Posterior cingulate gyrus (tissue), 11 donors: ENCODE measurements at places on chromosomes 7 and 10.

- DNase-seq: no peak
Observed at GRCh38 chr10:65313406-65313805, 1612.4 kb upstream of the LRRTM3 start.

DNA sequence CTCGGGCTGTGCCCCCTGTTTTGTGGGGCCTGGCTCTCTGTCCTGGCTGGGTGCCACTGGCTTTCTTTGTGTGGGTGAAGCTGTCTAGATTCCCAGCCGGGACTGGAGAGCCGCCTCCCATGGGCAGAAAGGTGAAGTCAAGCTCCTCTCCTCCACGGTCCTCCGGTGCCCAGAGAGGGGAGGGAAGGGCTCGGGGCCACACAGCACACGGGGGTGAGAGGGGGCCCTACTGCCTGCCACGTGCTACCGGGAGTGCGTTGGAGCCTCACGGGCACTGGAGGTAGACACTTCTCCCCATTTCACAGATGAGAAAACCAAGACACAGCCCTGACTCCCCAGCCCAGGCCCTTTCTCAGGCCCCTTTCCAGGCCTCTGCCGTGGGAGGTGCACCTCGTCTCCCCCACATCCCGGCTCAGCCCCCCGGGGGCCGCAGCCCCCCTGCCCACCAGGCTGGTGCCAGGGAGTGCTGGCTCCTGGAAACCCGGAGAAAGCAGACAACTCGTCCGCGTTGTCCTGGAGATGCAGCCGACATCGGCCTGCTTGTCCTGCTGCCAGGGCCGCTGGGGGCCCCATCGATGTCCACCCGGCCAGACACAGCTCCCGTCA lies 55.8 kb downstream of the UNCX start:
- no peak for DNase-seq

DNA sequence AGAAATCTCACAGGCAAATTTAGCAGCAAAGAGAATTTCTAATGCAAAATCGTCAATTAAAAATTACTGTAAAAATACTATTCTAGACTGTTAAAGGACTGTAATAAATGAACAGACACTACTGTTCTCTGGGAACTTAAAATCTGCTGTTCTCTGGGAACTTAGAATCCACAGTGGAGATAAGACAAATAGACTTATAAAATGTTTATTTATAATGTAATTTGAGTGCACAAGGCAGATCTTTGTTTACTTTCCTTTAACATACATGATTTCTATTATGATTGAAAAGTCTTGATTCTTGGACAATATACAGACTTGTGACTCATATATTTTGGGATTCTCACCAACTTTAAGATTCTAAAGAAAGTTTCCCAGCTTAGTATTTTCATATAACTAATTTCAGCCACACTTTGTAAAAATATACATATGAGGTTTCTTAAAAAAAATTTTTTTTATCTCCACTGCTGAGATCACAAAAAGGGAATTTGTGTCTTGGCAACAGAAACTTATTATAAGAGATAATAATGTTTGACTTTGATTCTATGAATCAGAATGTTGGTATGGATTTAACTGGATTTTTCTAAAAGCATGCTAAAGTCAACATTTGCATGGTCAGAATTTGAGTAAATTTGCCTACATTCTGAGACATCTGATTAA lies 166.3 kb upstream of the RHOBTB1 start:
- DNase-seq: no peak

DNA sequence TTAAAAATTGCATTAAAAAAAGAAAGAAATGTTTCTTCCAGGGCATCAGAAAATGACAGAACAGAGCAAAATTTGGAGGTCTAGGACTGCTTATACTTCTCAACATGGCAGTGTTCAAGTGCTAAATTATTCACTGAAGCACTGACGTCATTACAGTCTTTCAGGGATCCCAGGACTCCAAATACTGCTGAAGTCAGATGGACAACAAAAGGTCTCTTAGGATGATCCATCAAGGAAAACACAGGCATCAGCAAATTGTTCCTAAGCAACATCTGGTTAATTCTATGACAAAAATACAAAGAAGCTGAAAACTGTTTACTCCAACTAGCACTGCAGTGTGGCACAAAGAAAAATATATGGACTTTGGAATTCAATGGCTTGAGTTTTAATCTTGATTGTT lies 52.1 kb downstream of the PDK4 start:
- DNase-seq: no peak

- no peak for DNase-seq
Observed at GRCh38 chr10:63256009-63256773, 123.1 kb downstream of the NRBF2 start.

DNA sequence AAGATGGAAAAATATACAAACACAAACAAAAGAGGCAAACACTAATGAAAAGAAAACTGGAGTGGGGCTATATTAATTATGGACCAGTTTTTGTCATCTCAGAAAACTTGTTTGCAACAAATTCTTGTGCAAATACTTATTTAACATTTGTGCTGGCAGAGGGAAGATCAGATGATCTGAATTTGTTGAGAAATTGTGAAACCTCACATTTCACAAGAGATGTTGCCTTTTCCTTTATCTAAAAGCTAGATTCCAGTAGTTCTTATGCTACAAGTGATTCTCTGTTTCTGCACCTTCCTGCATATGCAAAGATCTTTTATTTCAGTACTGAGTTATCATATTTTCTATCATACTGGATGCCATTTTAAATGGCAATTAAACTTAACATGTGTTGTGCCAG lies 320.7 kb downstream of the SUGCT start:
- DNase-seq: no peak

GRCh38 chr7:101684983-101685330 lies 55.9 kb upstream of the MYL10 start:
- no peak for DNase-seq

DNA sequence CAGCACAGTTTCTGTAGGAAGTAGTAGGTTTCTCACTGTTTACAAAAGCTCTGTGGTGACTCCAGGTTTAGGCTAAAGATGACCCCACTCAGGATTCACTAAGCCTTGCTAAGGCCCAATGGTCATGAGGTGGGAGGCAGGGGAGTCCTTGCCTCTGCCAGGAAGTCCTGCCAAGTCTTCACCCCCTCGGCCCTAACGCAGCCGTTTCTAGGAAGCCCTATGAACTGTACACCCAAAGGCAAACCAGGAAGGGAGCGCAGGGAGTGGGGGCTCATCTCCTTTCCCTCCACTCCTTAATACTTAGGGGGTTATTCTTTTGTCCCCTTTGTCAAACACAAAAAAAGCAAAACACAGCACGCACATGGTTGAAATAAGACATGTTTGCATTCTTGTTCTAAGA lies 64.6 kb downstream of the CTBP2 start:
- DNase-seq: no peak

DNA sequence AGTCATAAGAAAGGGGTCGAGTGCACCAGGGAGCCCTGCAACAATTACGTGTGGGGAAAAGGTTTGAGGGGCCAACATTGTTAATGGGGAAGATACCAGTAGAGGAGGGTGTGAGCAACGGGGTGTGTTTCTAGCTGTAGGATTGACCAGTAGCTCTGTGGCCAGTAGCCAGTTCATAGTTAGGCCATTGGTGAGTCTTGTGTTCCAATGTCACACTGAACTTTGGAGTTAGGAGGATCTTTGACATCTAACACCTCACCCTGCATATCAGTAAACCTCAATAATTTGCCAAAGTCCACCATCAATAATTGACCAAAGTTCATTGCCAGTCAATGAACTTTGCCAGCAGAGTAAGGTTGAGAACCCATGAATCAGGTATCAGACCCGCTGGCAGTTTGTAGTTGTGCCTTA lies 168.8 kb downstream of the CPED1 start:
- DNase-seq: no peak

GRCh38 chr7:148587076-148587475 lies 3.5 kb upstream of the C7orf33 start:
- no peak for DNase-seq

DNA sequence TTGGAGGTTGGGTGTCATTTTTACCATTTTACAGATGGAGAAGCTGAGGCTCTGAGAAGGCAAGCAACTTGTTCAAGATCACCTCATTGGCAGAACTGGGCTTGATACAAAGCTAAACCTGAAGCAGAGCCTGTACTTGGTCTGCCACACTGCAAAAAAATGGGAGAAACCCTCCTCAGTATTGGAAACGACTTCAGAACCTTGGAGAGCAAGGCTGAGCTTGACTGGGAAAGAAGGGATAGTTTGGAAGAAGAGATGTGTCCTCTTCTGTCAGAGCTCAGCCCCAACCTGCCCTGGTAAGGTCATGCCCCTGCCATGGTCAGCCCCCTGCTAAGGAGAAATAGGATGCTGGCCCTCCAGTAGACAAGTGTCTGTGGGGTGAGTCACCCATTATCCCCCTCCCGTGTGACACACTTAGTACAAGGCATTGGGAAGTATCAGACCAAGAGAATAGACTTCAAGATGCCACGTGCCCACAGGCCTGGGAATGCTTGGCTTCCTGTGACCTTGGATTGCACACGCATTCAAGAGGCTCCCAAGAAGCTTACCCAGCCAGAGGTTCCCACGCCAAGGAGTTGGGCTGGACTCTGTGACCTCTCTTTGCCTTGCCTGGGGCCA lies 56.2 kb upstream of the SMNDC1 start:
- no peak for DNase-seq

GRCh38 chr10:35058134-35058533 lies 32.0 kb downstream of the CUL2 start:
- DNase-seq: no peak

DNA sequence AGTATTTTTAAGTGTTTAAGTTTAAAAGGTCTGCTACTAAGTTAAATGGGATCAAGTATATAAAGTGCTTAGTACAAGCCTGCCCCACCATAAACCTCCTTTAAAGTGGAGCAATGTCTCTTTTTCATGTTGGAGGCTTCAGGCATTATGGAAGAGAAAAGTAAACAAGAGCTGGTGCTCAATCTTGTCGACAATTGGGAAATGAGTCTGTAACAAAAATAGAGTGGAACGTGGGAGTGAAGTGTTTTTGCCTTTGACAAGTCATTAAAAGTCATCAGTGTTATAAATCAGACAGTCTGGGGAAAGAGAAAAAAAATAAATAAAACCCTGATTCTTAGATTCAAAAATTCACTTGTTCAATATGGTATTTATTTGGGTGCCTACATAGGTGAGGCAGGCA lies 44.7 kb downstream of the DNAJC12 start:
- DNase-seq: no peak

DNA sequence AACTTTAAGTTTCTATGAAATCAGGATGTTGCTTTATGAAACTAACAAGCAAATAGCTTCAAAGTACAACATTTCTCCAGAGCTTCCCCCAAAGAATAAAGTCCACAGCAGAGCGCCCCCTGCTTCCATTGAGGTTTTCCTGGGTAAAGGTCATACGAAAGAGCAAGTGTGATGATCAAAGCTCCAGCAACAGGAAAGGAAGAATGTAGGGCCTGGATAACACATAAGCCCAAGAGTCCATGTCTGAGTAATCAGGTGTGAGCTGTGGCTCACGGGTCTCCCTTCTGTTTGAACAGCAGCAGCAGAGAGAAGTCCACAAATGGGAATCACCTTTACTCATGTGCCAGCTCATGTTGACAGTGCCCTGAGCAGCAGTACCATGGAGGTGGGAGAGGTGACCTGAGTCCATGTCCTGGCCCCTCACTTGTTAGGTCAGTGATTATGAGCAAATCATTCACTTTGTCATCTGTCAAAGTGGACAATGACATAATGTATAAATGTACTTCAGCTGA lies 50.5 kb downstream of the MRPL32 start:
- DNase-seq: no peak

- DNase-seq: no peak
Observed at GRCh38 chr10:94439275-94439861, 37.0 kb downstream of the TBC1D12 start.

GRCh38 chr10:51501396-51501795 lies 198.0 kb downstream of the CSTF2T start:
- DNase-seq: no peak

GRCh38 chr10:78248651-78249464 lies 215.2 kb downstream of the RPS24 start:
- DNase-seq: peak; percentile 53

GRCh38 chr10:132283604-132284382 lies 24.0 kb downstream of the STK32C start:
- DNase-seq: peak; percentile 91

GRCh38 chr7:141874787-141875186 lies 33.5 kb upstream of the PRSS37 start:
- no peak for DNase-seq

- DNase-seq: no peak
Observed at GRCh38 chr7:26688936-26689506, 175.4 kb downstream of the SKAP2 start.

DNA sequence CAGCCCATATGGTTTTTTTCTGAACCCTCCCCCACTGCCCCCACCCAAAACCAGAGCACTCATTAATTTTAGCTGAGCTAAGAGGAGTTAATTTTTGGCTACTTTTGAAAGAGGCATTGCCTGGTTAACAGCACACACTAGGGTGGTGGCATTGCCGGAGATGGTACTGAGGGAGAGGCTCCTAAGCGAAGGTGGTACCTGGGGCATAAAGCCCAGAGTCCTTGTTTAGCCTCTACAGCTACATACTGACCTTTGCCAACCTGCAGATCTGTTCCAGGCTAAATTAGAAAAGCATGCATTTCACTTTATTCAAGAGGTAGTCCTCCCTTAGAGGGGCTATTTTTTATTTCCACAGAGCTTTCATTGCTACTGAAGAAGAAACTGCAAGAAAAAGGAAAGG lies 172.8 kb upstream of the AGK start:
- DNase-seq: no peak

DNA sequence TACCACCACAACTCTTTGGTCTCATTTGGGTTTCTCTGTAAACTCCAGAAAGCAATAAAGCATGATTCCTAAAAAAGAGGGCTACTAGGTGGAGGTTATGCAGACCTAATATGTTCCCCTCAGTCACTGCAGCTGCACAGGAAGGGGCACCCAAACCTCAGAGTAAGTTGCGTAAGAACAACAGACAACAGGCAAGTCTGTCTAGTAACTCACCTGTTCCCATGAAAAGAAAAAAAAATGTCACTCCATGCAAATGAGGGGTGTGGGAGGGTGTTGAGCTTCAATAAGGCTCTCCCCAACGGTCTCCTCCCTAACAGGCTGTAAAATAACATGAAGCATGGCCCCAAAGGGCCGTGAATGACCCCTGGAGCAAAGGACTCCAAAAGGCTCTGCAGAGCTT lies 461.4 kb downstream of the KCNMA1 start:
- no peak for DNase-seq
